ENCODE measurements at places on chromosomes 5 and 9.

- no peak for DNase-seq
Observed at GRCh38 chr5:90793183-90793582, 234.6 kb downstream of the ADGRV1 start.

GRCh38 chr9:113370806-113371325, 5.9 kb downstream of the HDHD3 start:
- no peak for DNase-seq

- no peak for DNase-seq
Observed at GRCh38 chr9:136723362-136723976, 11.1 kb downstream of the DIPK1B start.

DNA sequence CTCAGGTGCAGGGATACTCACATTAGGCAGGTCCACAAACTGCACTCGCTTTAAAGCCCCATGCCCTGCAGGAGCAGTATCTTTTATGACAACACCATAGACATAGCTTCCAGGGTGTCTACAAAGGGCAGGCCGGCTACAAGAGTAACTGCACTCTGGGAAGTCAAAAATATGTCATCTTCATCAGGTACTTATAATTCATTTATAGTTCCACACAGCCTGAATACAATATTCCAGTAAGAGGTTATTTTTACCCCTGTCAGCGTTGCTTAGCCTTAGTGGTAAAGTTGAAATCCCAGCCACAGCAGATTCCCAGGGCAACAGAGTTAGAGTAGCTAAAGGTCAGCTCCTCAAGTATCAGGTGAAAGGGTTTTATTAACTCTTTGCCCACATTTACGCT, 82.3 kb upstream of the ITGA2 start:
- DNase-seq: no peak

DNA sequence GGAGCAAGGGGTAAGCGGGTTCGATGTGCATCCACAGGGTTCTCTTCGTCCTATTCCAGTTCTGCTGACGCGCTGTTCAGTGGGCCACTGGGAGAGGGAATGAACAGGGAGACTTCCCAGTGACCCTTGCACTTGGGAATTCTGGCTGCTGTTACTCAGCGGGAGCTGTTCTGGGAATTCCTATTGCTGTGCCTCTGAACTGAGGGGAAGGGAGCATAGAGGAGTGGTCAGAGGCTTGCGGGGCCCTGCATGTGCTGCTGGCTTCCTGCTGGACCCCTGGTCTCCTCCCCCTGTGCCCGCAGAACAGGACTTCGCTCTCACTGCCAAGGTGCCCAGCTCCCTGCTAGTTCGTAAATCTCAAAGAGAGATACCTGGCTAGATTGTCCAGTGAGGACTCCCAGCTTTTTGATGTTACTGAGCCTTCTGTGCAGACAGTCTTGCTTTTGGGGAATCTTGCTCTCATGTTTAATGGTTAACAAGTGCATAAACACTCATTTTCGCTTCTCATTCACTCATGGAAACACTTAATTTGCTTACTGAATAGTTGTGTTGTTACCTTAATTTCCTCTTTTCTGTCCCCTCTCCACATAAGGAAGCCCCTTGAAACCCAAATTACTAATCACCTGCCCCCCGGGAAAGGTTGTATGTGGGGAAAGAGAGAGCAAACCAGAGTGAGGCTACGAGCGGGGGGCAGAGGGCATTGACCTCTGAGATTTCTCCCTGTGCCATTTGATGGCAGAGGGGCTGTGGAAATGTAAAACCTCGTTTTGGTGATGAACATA, 5.9 kb downstream of the TRIO start:
- DNase-seq: no peak

GRCh38 chr5:91178461-91178860, 204.7 kb downstream of the ARRDC3 start:
- DNase-seq: no peak

- DNase-seq: no peak
Observed at GRCh38 chr5:154197801-154198491, 7.4 kb downstream of the GALNT10 start.

DNA sequence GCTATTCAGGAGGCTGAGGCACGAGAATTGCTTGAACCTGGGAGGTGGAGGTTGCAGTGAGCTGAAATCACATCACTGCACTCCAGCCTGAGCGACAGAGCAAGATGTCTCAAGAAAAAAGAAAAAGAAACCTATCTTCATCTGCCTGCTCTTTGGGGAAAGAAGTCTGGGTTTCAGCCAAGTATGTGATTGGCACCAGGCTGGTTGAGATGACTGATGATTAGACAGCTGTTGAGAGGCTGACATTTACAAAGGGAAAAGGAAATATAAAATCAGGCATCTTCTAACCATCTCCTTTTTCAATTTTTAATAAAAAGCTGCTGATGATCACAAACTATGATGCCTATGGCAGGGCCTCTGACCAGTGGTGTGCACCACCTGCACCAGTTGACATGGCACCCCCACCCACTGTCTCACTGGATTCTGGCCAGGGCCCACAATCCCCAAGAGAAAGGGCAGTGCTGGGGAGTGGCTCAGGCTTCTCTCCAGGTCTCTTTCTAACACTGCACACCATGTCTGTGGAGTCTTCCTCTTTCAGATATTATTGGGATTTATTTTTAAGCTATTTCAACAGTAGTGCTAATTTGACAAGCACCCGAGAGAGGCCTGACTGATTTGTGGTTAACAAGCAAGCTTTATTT, 17.2 kb upstream of the C5orf15 start:
- DNase-seq: no peak

- DNase-seq: no peak
Observed at GRCh38 chr5:34608859-34609648, 47.1 kb upstream of the RAI14 start.

DNA sequence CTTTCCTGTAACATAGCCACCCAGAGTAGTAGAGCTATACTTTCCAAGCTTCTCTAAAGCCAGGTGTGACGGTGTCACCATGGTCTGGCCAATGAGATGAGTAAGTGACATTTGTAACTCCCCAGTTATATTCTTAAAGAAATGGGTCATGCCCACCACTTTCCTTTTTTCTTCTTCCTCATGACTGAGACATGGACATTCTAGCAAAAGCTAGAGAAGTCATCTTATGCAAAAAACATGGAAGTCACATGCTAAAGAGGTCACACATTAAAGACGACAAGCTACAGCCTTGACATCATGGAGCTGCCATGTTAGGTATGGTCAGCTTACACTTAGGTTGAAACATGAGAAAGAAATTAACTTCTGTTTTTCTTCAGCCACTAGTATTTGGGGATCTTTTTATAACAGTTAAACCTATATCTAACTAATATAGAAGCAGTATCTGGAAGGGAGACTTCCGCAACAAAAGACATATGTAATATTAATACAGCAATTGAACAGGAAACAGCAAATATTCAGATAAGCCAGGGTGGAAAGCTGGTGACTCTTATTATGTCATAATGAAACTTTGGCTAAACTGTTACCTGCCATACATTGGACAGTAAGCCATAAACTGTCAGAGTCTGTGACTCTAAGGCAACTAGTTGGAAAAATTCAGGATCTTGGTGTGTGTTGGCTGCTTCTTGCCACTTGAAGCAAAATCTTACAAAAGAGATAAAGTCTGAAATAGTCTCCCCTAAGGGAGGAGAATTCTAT, 54.7 kb upstream of the SNX2 start:
- DNase-seq: no peak

GRCh38 chr5:73726071-73726470, 100.1 kb downstream of the ARHGEF28 start:
- DNase-seq: no peak

DNA sequence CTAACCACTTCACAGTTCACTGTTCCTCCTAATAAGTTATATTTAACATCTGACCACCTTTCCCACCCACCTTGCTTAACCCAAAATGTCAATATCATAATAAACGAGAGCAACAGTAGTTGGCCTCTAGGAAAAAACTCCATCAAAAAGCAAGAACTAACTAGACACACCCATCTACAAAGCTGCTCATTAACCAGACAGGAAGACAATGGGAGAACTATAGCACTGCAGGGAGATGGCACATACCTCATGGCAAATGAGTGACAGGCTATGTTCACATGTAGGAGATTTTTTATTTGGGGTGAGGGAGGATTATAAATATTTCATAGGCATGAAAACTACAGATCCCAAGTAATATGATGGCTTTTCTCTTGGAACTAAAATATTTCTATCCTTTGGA, 23.6 kb upstream of the CDK5RAP2 start:
- DNase-seq: no peak

- no peak for DNase-seq
Observed at GRCh38 chr5:92749943-92750342, 831.1 kb downstream of the NR2F1-AS1 start.

DNA sequence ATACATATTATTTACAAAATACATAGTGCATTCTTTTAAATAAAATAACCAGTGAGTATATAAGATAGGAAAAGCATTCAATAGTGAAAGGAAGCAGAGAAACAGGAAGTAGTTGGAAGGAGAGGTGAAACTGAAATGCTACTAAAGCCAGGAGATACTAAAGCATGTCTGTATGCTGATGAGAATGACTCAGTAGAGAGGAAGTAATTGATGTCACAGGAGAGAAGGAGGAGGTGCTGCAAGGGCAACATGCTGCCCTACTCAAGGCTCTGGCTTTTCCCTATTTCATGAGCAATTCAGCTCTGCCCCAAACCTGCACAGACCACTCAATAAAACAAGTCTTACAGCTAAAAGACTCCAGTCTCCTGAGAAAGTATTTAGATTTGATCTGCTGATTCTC, 108.5 kb upstream of the TXNDC8 start:
- no peak for DNase-seq

DNA sequence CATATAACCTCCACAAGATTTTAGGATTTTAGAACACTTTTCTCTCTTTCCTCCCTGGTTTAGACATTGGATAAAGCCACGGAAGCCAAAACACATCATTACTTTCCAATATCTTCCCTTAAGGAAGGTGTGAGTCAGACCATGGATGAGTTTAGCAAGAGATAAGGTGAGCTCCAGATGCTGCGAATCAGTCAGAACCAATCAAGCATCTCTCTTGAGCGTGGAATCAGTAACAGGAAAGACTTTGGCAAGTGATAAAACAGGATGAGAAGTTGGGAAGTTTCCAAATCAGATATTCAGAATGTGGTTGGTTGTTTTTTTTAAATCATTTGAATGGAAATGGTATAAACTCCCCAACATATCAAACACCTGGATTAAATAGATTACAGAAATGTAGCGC, 397.8 kb downstream of the EFNA5 start:
- DNase-seq: no peak

DNA sequence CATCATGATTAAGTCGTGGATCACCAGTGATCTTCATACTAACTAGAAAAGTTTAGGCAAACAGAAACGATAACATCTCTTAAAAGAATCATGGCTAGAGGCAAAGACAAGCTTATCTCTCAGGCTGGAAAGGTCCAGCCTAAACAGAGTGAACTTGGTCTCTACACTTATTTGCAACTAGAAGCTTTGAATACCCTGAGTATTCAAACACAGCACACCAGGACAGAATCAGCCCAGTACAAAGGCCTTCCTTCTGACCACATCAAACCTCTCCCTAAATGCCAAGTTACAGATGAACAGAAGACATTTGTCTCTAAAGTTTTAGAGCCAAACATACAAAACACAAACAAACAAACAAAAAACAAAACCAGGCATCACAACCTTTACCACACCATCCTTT, 57.2 kb downstream of the ELAVL2 start:
- DNase-seq: no peak

- DNase-seq: no peak
Observed at GRCh38 chr5:169011009-169011408, 289.9 kb downstream of the SLIT3 start.

DNA sequence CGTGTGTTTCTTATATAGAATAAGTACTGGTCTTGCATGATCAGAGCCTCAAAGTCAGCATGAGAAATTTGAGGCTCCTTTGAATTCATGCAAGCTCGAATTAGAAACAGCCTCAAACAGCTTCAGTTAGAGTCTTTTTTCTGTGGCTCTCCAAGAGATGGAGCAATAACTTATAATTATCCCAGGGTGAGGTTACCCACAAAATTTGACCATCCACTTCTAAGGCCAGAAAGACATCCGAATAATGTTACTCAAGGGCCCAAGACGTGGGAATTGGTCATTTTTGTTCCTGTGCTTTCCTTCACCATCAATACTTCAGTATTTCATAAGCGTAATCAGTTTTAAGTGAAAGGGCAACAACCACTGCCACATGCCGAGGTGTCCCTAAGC, 89.7 kb downstream of the DAPK1 start:
- DNase-seq: no peak

DNA sequence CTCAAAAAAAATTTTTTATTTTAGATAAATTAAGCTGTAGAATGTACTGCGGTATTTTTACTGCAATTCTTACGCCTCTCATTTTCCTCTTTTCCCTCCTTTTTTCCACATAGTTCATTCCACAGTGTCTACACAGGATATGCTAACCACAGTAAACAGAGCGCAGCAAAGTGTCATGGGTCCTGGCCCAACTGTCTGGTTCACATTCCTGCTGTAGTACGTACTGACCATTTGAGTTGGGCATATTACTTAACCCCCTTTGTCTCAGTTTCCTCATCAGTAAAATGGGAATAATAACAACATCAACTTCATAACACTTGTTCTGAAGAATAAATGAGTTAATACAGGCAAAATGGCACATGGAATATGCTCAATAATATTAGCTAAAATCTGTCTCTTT, 41.6 kb downstream of the SLC44A1 start:
- no peak for DNase-seq

DNA sequence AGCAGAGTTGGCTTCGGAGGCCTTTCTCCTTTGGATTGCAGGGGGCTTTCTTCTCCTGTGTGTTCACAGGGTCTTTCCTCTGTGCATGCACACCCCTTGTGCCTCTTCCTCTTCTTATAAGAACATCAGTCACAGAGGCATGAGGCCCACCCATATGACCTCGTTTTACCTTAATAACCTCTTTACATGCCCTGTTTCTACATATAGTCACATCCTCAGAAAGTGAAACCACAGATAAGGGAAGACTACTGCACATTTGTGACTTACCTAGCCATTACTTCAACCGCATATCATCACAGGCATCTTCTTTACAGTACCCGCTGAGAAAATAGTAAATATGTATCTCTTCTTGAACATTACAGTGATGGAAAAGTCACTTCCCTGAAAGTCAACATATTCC, 204.9 kb upstream of the TARS1 start:
- DNase-seq: no peak

- no peak for DNase-seq
Observed at GRCh38 chr9:38677660-38678303, 42.2 kb downstream of the FAM240B start.

DNA sequence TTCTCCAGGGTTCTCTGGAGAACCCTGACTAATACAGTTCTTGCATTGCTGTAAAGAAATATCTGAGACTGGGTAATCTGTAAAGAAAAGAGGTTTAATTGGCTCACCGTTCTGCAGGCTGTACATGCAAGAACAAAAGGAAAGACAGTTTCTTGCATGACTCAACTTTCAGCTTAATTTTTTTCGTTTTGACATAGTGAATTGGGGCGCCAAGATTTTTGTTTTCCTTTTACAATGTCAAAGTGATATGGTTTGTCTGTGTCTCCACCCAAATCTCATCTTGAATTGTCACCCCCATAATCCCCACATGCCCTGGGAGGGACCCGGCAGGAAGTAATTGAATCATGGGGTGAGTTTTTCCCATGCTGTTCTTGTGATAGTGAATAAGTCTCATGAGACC, 11.8 kb upstream of the CRHBP start:
- no peak for DNase-seq

- DNase-seq: no peak
Observed at GRCh38 chr5:77994943-77995342, 218.8 kb upstream of the TBCA start.

GRCh38 chr9:124869466-124869985, 7.6 kb downstream of the ARPC5L start:
- DNase-seq: no peak

Data from HL-60 (cell line).